ENCODE measurements at places on chromosomes 12 and 14.

GRCh38 chr12:104164634-104165033 lies 26.6 kb upstream of the NFYB start:
- DNase-seq, result no peak

DNA sequence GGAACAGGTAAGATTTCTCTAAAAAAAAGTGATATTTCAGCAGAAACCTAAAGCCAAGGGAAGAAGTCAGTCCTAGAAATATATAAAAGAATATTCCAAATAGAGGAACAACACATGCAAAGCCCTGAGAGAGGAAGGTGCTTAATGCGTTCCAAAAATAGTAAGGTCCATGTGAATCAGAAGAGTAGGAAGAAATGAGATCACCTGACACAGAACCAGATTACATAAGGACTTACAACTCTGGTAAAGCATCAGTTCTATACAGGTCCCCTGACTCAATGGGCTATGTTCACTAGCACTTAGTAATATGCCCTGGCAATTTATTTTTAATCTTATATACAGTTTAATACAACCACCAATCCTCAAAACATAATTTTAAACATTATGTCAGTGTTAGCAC lies 30.0 kb downstream of the SENP1 start:
- no peak for DNase-seq

DNA sequence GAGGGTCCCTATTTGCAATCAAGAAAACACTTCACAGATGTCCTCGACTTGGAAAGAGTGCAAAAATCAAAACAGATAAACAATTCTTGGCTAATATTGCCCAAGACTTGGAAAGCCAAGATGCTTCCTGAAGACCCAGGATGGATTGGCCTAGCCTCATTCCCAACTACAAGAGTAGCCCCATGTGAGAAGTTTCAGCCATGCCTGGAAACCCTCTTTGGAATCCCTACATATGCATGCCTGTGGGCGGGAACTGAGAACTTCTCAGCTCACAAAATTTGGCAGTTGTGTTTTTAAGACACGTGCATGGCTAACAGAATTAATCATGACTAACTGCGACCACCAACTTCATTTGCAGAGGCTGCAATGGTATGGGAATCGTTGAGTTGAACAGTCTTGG lies 283.2 kb upstream of the TBX3 start:
- DNase-seq, result no peak

- no peak for DNase-seq
These were observed 18.3 kb downstream of the IL31 start for GRCh38 chr12:122155705-122156104.

DNA sequence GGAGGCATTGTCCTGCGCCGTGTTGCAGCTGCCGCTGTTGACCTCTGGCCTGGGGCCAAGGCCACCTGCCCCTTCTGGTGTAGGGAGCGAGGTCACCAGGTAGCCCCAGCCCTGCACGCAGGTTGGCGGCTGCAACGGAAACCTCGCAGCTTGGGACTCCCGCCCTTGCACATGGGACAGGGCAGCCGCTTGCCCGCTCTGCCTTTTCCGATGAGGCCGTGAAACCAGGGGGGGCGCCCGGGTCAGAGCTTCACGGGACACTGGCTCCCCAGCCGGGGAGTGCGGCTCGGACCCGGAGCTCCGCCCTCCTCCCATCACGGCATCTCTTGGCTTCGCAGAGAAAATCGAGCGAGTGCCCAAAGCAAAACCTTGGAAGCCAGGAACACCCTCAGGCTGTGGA lies 25.4 kb downstream of the DNAH10 start:
- no peak for DNase-seq
